ENCODE measurements at places on chromosomes 3 and 15. TPM values are rescaled to one million over a fixed set of nuclear protein-coding genes. Genes with fewer than 3 reads are reported as not detected.

- peaks cover 78% of the 10 kb centered on the region for H3K36me3 ChIP-seq
- H3K4me1 ChIP-seq: peaks cover 4% of the 10 kb centered on the region
- H3K4me3 ChIP-seq: no peak overlapping the region
- no peaks in the 10 kb centered on the region for H3K27me3 ChIP-seq
These were observed 129.0 kb downstream of the LRRK1 start for GRCh38 chr15:101048176-101048575.

GRCh38 chr3:188914552-188914951 lies 257.2 kb upstream of the TPRG1 start:
- H3K27ac ChIP-seq: no peak overlapping the region
- no peak overlapping the region for H3K4me3 ChIP-seq
- DNase-seq: no peak
- H3K36me3 ChIP-seq: no peaks in the 10 kb centered on the region
- H3K4me1 ChIP-seq: peaks cover 33% of the 10 kb centered on the region

GOLGA6B gene
- not detected for total RNA-seq

DNA sequence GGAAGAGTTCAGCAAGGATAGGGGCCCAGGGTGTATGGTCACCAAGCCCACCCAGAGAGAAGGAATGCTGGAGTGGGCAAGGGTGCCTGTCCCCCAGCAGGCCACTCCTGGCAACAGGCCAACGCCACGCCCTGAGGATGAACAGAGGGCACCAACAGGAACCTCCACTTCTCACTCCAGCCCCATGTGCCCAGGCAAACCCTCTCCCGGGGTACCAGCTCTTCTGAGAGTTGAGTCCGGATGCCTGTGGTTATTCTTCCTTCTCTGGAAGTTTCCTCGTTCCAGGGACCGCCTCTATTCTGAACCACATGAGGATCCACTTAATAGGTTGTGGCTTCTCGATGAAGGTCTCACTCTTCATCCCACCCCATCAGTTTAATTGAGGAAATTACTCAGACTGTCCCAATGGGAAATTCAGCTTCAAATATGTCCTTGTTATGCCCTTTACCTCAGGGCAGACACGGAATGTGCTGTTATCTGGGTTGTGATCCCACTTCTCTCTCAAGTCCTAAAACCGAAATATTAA lies 114.3 kb downstream of the LIPC start:
- no peak overlapping the region for H3K27ac ChIP-seq
- DNase-seq: no peak
- peaks cover 3% of the 10 kb centered on the region for H3K4me1 ChIP-seq
- no peak overlapping the region for H3K4me3 ChIP-seq
- no peaks in the 10 kb centered on the region for H3K36me3 ChIP-seq

DNA sequence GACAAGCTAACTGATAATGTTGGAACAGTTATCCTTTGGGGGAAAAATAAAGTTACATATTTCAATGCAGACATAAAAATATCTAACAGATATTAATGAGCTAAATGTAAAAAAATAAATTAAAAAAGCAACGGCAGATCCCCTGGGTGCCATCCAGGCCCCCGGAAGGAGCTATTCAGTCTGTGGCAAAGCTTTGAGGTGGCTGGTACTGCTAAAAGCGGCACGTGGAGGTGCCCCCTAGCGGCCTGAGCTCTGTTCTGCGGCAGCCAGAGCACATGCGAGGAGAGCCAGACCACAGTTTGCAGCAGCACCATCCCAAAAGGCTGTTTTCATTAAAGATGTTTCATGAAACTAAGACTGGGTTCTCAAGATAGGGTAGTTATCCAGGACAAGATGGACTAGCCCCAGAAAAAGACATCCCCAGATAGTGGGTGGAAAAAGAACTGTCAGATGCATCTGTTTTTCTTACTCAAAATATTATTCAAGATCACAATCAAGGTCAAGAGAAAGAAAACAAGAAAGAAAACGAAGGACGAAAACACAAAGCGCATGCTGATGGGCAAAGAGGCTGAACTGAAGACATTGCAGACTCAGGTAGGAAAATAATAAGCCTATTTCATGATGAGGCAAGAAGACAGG lies 18.7 kb downstream of the AP3S2 start:
- H3K36me3 ChIP-seq: peaks cover 53% of the 10 kb centered on the region
- H3K4me1 ChIP-seq: peaks cover 2% of the 10 kb centered on the region
- no peaks in the 10 kb centered on the region for H3K27me3 ChIP-seq
- peak; percentile 67 for DNase-seq
- no peak overlapping the region for H3K4me3 ChIP-seq

SLC9C1 gene
- total RNA-seq: 0.24 TPM

PRR20G gene
- not detected for total RNA-seq

- no peaks in the 10 kb centered on the region for H3K36me3 ChIP-seq
- no peak overlapping the region for H3K4me3 ChIP-seq
These were observed 220.6 kb upstream of the LYSMD4 start for GRCh38 chr15:99953886-99954285.

DNA sequence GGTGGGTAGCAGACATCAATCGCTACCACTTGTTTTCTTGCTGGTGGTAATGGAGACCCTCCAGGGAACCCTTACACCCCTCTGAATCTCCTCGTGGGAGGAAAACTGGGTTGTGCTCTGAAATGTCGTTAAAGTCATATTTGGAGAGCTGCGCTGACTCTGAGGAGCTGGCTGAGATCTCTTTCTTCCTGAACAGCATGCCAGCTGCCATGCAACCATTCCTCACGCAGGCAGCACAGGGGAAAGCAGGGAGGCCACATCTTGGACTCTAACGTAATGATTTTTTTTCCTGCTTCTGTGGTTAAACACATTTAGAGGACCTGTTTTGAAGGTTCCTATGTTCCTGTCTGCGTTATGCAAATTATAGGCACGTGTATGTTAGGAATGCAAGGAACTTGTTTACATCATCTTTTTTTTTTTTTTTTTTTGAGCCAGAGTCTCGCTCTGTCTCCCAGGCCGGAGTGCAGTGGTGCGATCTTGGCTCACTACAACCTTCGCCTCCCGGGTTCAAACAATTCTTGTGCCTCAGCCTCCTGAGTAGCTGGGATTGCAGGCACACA lies 156.7 kb downstream of the TJP1 start:
- no peak overlapping the region for H3K27ac ChIP-seq
- DNase-seq: no peak
- no peak overlapping the region for H3K4me3 ChIP-seq
- H3K36me3 ChIP-seq: no peaks in the 10 kb centered on the region
- no peaks in the 10 kb centered on the region for H3K4me1 ChIP-seq

GRCh38 chr3:128004661-128005060 lies 47.6 kb upstream of the SEC61A1 start:
- no peaks in the 10 kb centered on the region for H3K36me3 ChIP-seq
- no peak overlapping the region for H3K4me3 ChIP-seq
- H3K4me1 ChIP-seq: no peaks in the 10 kb centered on the region
- DNase-seq: no peak

COLQ gene
- 1.2 TPM for total RNA-seq

MEF2A gene
- 75.7 TPM for total RNA-seq

- no peaks in the 10 kb centered on the region for H3K4me1 ChIP-seq
- no peak overlapping the region for H3K4me3 ChIP-seq
- peaks cover 5% of the 10 kb centered on the region for H3K27me3 ChIP-seq
- no peaks in the 10 kb centered on the region for H3K36me3 ChIP-seq
- DNase-seq: no peak
These were observed 93.6 kb upstream of the CFAP20DC start for GRCh38 chr3:59143447-59143846.

- no peaks in the 10 kb centered on the region for H3K4me1 ChIP-seq
- H3K36me3 ChIP-seq: no peaks in the 10 kb centered on the region
- no peak for DNase-seq
- peaks cover 3% of the 10 kb centered on the region for H3K27me3 ChIP-seq
These were observed 243.4 kb downstream of the DTWD1 start for GRCh38 chr15:49864251-49864650.

- H3K36me3 ChIP-seq: no peaks in the 10 kb centered on the region
- H3K27me3 ChIP-seq: peaks cover 7% of the 10 kb centered on the region
- DNase-seq: no peak
- H3K4me3 ChIP-seq: no peak overlapping the region
- no peaks in the 10 kb centered on the region for H3K4me1 ChIP-seq
- H3K27ac ChIP-seq: no peak overlapping the region
These were observed 67.0 kb upstream of the SLC25A26 start for GRCh38 chr3:66153481-66154443.

DNA sequence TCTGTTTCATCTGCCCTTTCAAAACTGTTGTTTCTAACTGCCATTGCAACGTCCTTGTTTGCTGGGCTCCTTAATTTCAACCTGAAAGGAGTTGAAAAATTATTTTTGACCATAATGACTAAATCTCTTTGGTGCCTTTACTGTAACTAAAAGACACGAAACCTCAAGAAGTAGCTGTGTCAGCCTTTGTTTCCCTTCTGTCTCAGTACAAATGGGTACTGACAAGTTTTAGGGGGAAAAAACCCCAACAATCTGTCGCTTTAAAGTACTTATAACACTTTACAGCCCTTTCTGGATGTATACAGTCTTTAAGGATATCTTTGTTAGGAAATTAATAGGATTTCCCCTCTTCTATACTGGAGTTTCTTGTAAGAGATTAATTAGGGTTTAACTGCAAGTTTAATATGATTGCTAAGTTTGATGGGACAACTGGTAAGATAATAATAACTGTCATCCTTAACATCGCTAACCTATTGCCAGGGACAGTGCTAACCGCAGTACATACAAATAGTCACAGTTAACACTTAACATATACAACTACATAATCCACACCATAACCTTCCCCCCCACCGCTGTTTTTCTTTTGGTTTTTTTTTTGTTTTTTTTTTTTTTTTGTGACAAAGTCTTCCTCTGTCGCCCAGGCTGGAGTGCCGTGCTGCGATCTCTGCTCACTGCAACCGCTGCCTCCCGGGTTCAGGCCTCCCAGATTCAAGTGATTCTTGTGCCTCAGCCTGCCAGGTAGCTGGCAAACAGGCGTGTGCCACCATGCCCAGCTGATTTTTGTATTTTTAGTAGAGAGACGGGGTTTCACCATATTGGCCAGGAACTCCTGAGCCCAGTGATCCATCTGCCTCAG lies 1.7 kb downstream of the GXYLT2 start:
- no peak overlapping the region for H3K4me3 ChIP-seq
- no peak overlapping the region for H3K27ac ChIP-seq
- no peak for DNase-seq
- H3K27me3 ChIP-seq: peaks cover 70% of the 10 kb centered on the region
- H3K4me1 ChIP-seq: peaks cover 12% of the 10 kb centered on the region

- DNase-seq: no peak
- no peaks in the 10 kb centered on the region for H3K27me3 ChIP-seq
- peaks cover 24% of the 10 kb centered on the region for H3K36me3 ChIP-seq
- peaks cover 42% of the 10 kb centered on the region for H3K4me1 ChIP-seq
These were observed 1.3 kb upstream of the CBLB start for GRCh38 chr3:105869861-105870755.

GRCh38 chr3:72782521-72782920 lies 65.7 kb downstream of the SHQ1 start:
- DNase-seq: no peak
- no peak overlapping the region for H3K4me3 ChIP-seq
- no peaks in the 10 kb centered on the region for H3K27me3 ChIP-seq
- no peak overlapping the region for H3K27ac ChIP-seq
